ENCODE measurements at places on chromosomes 5 and 9.

DNA sequence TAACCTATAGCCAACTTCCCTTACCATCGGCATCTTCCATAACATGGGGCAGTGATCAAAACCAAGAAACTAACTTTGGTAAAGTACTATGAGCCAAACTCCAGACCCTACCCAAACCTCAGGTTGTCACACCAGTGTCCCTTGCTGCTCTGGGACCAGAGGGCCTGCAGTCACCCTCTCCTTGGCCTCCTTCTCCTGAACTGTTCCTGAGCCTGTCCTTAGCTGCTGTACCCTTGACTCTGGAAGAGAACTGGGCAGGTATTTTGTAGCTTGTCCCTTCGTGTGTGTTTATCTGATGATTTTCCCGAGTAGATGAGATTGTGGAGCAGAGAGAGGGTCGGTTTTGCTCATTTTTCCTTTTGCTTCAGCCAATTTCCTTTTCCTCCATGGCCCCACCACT lies 240.4 kb downstream of the SYK start:
- DNase-seq, result no peak

DNA sequence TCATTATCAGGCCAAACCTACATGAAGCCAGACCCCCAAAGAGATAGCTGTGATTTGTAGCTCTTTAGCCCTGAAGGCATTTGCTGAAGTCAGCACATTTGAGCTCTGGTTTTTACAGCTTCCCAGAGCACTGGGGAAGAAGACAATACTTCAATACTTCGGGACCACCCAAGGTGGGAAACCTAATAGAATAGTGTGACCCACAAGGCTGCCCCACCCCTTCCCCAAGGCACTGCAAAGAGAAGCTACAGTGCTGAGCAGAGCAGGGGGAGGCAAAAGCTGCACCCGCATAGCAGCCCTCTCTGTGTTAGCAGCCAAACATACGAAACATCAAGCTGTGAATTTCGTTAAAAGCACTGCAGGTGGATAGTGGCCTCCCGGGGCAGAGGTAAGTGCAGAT lies 87.3 kb downstream of the HSD17B3 start:
- no peak for DNase-seq

DNA sequence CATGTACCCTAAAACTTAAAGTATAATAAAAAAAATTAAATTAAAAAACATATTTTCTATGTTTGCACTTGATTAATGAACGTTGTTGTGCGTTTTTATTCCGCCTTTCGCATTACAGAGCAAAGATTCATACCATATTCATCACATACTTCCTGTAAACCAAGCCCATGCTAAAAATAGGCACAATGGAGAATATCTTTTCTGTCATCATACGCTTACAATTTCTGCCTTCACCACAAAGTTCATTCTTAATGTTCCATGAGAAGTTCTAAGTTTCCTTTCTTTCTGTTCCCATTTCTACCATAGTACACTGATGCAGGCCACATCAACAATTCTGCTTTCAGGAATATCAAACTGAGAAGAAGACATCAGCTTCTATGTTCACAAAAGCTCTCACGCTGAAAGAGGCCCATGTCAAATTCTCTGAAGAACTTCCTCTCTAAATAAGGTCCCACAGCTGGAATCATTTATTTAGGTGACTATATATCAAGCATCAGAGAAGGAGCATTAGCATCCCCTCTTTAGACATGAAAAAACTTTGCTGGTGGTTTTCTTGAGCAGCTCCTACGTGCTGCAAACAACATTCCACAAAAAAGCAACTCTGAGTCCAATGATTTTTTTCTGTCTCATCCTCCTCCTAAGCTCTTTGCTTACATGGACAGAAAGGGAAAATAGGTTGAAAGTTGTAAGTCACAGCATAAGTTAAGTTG lies 456.4 kb downstream of the CDH10 start:
- DNase-seq, result no peak

DNA sequence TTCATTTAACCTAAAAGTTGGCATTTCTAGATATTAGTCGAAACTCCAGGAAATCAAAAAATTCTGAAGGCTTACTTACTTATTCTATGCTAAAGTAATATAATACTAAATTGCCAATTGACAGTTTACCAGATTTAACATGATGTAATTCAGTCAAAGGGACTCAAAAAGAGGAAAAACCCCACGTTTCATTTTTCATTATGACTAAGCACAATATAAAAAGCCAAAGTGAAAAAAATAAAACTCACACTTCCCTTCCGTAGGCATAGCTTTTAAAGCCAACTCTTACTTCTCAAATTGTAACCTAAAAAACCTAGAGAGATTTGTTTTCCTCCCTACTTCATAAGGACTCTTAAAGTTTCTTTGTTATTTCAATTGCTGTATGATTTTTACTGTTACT lies 146.6 kb downstream of the RAPGEF6 start:
- DNase-seq, result peak; percentile 13

GRCh38 chr9:105662184-105663104 lies at the start of gene TAL2:
TSS of gene TAL2 (plus strand) at chr9:105662457. CDS start at chr9:105662497, 40 bp downstream.
- no peak for DNase-seq

DNA sequence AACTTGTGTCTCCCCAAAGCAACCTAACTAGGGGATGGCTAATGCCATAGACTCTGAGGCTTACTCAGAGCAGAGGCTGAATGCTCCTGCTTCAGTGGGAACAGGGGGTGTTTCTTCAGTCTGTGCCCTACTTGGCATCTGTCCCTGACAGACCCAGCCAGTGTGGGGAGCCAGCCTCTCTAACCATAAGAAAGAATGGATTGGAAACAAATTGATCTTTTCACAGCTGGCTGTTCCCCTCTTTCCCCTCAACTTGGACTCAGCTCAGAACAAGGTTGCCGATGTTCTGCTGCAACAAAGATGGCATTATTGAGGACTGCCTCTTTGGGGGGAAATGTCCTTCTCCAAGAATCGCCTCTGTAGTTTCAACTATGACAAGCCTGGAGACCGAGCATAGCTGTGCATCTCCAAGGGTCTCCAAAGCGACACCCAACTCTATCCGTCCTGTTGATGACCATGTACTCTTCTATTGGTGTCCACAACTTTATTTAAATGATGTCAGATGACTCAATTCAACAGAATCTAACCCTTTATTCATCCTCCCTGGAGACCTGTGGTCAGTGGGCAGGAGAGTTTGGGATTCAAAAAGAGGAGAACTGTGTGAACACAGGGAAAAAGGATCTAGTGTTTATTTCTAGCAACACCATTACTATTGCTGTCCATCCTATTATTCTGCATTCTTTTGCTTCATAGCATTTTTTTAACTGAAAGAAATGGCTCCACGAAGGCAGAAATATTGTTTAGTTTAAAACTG lies 24.7 kb upstream of the TNC start:
- DNase-seq, result no peak

GRCh38 chr5:125197321-125197720 lies 450.9 kb upstream of the ZNF608 start:
- peak; percentile 28 for DNase-seq

DNA sequence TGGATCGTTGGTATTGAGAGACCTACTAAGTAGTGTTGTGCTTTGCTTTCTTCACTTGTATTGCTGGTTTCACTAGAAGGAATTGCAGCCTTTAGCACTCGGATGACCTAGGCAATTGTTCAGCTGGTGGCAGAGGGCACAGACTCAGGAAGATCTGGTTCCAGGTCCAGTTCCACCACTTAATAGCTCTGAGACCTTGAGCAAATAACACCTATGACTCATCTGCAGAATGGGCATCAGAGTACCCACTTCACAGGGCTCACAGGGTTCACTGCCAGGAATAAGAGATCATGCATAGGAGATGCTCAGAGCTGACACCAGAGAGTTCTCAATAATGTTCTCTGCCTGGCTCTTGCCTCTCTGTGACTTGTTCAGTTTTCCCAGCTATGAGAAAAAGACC lies 133.6 kb downstream of the SIL1 start:
- DNase-seq, result no peak

- no peak for DNase-seq
Measured at GRCh38 chr5:51559339-51559738, 176.1 kb downstream of the ISL1 start.

- DNase-seq, result no peak
Measured at GRCh38 chr5:75363111-75363510, 26.1 kb downstream of the HMGCR start.

- no peak for DNase-seq
Measured at GRCh38 chr9:133591985-133592384, 17.2 kb downstream of the FAM163B start.

DNA sequence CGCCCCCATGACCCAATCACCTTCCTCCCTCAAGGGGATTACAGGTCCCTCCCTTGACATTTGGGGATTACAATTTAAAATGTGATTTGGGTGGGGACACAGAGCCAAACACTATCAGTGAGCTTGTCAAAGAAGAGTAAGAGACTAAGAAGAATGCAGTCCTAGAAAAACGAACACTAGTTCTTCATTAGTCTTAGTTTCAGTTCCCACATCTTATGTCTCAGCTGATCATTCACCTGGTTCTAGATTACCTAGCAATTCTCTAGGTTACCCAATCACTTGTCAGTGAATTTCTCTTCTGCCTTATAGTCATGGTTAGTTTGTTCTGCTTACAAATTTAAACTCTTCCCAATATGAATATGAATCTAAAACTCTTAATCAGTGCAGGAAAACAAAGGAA lies 251.5 kb downstream of the COX7C start:
- no peak for DNase-seq

GRCh38 chr9:10255758-10256157 lies 357.0 kb downstream of the PTPRD start:
- DNase-seq, result no peak

- peak; percentile 5 for DNase-seq
Measured at GRCh38 chr9:115002371-115003120, 72.2 kb upstream of the TNFSF8 start.

DNA sequence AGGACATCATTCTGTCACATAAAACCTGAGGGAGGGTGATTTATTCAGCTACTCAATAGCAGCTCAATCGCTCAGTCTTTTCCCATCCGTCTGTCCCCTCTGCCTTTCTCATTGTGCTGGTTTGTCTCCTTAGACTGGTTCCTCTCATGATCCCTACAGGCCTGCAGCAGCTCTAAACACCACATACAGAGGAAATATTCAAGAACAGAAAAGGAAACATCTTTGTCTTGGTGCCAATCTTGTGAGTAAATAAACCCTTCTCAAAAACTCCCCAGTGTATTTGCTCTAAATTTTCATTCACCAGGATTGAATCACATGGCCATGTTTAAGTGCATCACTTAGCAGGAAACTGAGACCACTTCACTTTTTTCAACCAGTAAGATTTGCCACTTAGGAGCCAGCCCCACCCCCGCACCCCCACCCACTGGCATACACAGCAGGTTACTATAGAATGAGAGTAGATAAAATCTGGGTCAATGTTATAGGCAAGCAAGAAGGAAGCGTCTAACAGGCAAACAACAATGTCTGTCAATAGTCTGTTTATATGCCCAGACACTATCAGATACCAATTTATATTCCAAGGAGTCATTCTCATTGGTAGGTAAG lies 895.5 kb upstream of the DMAC1 start:
- DNase-seq, result no peak

DNA sequence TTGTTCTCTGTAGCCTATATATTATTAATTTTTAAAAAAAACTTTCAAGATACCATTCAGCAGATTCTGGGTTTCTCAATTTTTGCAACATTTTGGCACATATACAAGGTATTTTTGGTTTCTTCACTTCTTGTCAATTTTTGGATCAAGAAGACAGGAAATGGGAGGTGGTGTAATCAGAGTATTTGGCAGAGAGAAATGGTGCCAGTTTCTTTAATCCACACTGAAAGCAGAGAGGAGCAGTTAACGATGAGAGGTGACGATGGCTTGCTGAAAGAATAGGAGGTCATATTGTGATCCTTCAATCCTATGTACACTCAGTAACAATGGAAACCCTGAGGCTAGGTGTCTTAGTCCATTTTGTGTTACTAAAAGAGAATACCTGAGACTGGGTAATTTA lies 16.4 kb downstream of the NNT start:
- peak; percentile 67 for DNase-seq

- DNase-seq, result no peak
Measured at GRCh38 chr9:135567311-135567710, 5.8 kb downstream of the PAEP start.

DNA sequence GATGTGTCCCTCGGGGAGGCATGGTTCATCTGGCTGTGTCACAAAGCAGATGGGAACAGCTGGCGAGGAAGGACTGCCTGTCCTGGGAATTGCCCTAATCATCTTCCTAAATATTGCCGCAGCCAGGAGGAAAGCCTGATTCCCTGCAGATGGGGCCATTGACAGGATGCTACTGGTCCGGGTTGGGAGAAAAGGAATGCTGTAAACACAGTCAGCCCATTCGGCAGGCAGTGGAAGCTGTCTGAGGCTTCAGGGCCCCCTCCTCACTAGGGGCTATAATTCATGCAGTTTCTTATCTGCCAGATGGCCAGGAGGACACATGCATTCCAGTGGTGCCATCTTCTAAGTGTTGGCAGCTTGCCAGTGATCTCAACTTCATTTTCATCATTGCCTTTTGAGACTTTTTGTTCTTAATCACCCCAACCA lies 110.3 kb downstream of the KCNIP1 start:
- DNase-seq, result no peak

GRCh38 chr9:113682297-113682771 lies 193.8 kb upstream of the ZNF618 start:
- peak; percentile 87 for DNase-seq

- DNase-seq, result no peak
Measured at GRCh38 chr9:87011551-87011950, 64.2 kb upstream of the GAS1 start.

DNA sequence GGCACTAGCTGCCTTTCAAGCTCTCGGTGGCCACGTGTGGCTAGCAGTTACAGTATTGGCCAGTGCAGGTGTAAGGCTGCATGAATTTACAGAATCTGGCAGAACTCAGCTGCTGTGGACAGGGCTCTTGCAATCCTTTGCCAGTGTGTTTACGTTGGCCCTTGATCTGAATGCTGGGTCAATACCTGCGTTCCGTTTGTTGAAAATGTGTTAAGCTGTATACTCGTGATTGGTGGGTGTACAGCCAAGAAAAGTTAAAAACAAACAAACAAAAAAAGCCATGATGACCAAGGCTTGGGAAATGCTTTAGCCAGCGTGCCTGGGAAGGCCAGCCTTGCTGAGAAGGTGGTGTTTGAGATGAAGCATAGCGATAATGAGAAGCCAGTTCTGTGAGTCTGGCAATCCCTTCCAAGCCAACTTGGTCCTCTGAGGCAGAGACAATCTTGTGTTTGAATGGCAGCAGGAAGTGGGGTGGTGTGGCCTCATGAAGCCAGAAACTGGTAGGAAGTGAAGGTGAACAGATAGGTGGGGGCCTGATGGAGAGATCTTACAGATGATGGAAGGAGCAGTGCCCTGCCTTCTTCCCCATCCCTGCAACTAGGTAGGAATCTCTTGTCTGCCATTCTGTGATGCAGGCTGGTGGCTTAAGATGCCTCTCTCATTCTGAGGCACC lies 820 bp upstream of the CFAP90 start:
- DNase-seq, result no peak

DNA sequence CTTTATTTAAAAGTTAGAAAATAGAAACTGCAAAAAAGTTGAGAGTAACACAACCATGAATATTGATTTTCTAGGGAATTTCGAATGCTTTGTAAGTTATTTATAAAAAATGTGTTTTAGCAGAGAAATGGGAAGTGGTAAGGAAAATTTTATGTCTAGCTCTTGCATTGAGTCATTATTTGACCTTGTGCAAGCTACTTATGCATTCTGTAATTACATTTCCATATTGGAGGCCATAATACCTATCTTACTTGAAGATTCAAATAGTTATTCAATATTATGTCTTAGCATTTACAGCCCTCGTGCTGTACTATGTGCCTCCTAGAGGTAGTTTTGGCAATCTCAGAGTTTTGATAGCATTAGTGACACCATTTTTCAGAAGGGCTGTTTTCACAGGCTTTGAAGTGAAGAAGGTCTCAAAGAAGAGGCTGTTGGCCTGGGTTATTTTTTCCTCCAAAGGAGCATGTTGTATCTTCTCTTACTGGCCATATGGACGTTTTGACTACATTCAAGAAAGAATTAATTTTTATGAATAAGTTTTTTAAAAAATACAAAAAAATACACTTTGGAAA lies 7.4 kb upstream of the DAP start:
- DNase-seq, result no peak

Data from cardiac muscle cell (in vitro differentiated cells and primary cell).